NCI-H460 (cell line): ENCODE measurements at places on chromosomes 2 and 18.

GRCh38 chr2:227657199-227657845 is 9.3 kb upstream of the SCYGR5 start:
- peak; percentile 13 for DNase-seq

- DNase-seq: peak; percentile 12
Measured at GRCh38 chr2:110205660-110206455, 1.0 kb upstream of the NPHP1 start.

GRCh38 chr2:68579689-68580088 is 63.7 kb upstream of the PROKR1 start:
- no peak for DNase-seq

- DNase-seq: no peak
Measured at GRCh38 chr18:63575681-63576080, 11.5 kb upstream of the SERPINB13 start.

GRCh38 chr2:19865151-19865550 is 36.6 kb downstream of the TTC32 start:
- DNase-seq: no peak

- peak; percentile 6 for DNase-seq
Measured at GRCh38 chr2:14492920-14493503, 139.5 kb upstream of the LRATD1 start.

DNA sequence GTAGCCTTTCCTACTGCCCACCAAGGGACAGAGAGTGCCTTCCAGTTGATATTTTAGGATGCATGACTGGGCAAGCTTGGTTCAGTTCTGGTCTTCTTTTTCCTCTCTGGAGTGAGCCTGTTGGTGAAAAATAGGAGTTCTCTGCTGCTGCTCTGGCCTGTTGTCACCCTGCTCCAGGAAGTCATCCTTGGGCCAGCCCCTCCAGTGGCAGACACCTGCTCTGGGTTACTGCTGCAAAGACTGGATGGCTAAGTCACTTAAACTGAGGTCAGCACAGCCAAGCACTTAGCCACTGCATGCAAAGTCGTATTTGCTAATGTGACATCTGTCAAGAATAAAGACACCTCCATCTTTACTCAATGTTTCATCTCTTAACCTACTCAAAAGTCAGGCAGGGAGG is 219.6 kb upstream of the ID2 start:
- no peak for DNase-seq

DNA sequence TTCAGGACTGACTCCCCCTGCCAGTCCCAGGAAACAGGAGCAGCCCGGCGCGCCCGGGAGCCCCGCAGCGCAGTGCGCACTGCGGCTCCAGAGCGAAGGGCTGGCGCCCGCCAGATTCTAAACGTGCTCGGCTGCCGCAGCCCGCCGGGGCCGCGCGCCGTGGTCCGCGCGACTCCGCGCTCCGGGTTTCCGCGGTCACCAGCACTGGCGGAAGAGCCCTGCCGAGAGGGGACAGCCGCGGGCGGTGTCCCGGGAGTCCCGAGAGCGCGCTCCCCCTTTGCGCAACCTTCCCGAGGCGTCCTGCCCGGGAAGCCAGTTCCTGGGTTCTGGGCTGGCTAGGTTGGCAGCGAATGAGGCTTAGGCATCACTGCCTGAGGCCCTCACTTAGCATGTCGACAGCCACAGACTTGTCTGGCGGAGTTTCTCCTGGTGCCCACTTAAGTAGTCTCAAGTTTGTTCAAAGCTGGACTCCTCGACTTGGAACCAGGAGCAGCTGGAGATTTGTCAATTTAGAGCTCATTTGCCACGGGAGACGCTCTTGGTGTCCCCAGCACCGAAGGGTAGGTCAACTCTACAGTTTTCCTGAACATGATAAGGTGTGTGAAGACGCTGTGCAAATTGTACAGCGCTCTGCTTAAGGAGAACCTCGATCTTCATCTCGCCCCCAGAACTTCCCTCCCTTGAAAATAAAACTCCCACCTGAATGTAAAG is 1.5 kb upstream of the VSNL1 start:
- DNase-seq: no peak

DNA sequence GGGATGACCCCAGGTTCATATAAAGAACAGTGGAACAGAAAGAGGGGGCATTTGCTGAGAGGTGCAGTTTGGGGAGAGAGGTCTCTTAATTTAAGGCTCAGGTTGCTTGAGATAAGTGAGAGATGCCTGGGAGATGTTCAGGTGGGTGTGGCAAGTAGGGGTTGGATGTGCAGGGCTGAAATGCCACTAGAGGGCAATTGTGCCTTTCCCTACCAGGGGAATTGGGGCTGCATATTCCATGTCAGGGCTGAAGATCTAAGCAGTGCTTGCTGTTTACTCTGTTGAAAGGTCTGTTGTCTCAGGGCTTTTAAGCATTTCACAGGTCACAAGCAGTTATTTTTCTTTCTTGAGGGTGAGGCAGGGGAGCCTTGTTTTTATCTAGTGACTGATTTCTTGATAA is 7.8 kb downstream of the CCDC85A start:
- DNase-seq: peak; percentile 58

DNA sequence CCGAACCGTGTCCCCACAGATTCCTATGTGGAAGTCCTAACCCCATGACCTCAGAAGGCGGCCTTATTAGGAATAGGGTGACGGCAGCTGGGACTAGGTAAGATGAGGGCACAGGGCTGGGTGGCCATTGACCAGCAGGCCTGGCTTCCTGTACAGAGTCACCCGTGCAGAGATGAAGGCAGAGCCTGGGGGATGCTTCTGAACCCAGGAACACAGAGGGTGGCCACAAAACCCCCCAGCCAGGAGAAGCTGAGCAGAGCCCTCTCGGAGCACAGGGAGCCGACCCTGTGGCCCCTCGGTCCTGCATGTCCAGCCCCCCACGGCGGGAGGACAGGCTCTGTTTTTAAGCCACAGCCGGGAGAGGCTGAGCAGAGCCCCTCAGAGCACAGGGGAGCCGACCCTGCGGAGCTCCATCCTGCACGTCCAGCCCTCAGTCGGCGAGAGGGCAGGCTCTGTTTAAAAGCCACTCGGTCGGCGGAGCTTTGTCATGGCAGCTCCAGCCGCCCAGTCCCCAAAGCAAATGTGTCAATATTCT is 2.7 kb downstream of the PDCD1 start:
- no peak for DNase-seq

DNA sequence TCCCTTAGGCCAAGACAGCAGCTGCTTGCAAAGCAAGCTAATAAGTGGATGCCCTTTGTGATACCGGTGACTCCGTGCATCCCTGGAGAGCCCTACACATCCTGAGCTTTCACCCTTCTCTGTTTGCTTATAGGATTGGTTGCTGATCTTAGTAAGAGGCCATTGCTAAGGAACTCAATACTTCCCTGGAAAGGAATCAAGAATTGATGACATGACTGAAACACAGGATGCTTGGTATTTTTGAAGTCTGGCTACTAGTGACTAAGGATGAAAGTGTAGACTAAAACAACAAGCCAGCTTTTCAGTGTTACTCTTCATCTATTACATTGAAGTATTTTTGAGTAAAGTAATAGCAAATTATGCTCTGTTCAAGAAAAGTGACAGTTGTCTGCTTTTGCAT is 123.0 kb upstream of the SERPINE2 start:
- DNase-seq: no peak

- no peak for DNase-seq
Measured at GRCh38 chr2:77017355-77017745, 504.8 kb downstream of the LRRTM4 start.

- no peak for DNase-seq
Measured at GRCh38 chr2:9100080-9100876, 96.8 kb upstream of the MBOAT2 start.

GRCh38 chr2:95388856-95389244 is 13.7 kb upstream of the FAHD2A start:
- no peak for DNase-seq

- no peak for DNase-seq
Measured at GRCh38 chr2:117523267-117523666, 291.2 kb upstream of the DDX18 start.

- DNase-seq: no peak
Measured at GRCh38 chr18:23950644-23951043, 63.9 kb upstream of the TTC39C start.

DNA sequence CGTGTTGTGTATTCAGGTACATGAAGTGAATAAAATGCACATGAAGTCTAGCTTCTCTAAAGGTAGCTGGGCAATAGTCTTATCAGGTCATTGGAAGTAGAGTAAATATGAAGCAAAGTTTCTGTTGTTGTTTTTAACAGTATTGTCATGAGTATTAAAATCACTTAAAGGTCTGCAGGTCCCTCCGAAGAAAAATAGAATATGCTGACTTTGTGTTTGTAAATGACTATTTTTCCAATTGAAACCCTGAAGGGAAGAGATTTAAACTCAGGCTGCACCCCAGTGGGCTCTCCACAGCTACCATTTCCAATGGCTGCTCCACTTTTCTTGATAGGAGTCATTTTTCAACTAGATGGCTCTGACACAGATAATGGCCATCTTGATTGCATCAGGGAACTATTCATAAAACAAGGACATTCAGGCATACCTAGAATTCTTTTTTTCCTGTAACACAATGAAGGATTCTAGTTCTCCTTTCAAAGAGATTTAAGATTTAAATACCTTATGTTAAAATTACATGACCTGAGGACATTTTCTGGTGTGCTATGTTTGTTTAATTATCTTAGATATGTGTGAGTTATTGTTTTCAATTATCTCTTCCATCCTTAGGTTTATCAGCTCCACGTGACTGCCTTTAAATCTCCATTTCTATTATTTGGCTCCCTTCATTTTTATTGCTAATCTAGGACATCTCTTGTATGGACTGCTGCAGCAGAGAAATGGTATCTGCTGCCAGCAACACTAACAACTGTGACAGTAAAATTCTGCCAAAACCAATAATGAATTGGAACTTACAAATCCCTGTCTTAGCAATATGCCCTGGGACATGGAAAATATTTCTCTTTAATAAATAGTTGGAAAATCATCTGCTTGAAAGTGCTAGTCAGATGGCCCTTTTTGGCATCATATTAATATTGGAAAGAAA is 149.2 kb upstream of the NOSTRIN start:
- no peak for DNase-seq
